GM18507 (cell line): ENCODE measurements at places on chromosomes 6 and 20.

DNA sequence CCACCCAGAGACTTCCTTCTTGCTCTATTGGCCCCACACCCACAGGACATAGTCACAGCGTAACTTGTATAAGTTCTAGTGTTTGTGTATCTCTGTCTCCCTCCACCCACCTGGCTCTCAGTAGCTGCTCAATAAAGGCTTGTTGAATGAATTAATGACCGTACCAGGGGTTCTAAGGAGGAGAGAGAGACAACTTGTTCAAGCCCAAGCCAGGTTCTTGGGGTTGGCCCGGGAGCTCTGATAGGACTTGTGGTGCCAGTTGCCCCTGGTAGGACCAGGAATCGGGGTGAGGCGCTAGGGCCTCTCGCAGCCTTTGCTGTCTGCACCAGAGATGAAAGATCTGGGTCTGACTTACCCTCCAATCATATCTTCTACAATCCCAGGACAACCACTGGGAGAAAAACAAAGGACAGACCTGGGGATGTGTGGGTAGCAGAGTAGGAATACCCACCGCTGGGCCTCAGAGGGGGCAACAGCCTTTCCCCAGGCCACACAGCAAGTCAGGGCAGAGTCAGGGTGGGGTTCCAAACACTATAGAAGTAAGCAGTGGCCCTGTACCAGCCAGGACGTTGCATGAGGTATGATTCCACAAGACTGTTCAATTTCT lies 5.3 kb upstream of the TGM2 start:
- no peak for DNase-seq

DNA sequence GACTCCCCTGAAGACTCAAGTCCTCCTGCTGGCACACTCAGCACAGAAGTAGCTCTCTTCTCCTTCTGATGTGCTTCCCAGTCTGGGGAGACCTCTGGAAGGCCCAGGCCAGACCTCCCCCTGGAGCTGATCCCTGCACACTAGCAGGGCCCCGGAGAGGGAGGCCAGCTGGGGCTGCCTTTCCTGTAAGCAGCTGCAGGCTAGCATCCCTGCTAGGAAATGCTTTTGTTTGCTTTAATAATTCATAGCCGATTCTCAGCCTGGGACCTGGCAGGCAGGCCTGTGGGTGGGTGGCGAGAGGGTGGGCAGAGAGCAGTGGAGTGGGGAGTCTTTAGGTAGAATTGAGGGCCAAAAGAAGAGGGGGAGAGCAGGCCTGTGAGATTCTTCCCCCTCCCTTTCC lies 5.2 kb downstream of the EBF4 start:
- no peak for DNase-seq

DNA sequence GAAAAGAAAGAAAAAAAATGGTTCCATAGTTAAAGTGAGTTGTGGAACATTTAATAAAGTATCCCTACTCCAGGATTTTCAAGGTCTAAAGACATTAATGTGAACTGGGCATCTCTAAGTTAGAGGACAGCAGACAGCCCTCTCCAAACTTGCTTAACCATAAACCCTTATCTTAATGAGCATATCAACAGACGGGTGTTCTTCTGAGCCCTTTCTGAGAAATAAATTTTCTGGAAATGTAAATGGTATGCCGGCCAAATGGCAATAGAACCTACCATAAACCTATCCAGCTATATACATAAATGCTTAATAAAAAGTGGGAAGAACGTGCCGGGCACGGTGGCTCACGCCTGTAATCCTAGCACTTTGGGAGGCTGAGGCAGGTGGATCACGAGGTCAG lies 12.5 kb downstream of the SLC18B1 start:
- DNase-seq = no peak

- no peak for DNase-seq
Measured at GRCh38 chr6:118739696-118740353, 88.4 kb upstream of the CEP85L start.

- no peak for DNase-seq
Measured at GRCh38 chr20:361561-361960, 14.7 kb downstream of the NRSN2 start.

- DNase-seq = no peak
Measured at GRCh38 chr6:37738216-37738615, 40.5 kb upstream of the MDGA1 start.

DNA sequence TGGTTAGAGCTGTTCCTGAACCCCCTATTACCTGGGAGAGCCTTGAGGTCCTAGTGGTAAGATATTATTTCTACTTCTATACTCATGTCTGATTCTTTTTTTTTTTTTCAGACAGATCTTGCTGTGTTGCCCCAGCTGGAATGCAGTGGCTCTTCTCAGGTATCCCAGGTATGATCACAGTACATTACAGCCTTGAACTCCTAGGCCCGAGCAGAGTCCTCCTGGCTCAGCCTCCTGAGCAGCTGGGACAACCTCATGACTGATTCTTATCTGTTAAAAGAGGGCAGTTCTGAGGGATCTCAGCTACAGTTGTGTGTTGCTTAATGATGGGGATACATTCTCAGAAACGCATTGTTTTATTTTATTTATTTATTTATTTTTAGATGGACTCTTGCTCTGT lies 30.2 kb downstream of the BAK1 start:
- DNase-seq = no peak

DNA sequence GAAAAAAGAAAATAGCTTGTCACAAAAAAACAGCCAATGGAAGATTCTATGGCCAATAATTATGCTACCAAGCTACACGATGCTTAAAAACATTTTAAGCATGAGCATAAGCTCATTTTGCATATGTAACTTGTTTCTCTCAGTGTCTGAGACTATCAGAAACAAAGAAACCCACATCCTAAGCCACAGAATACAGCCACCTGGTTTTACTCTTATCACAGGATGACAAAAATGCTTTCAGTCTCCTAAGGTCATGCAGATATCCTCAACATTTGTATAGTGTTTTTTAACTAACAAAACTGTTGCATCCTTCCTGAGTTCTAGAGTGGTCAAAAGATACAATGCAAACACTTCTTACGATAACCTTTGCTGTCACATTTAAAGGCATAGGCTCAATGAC lies 172.1 kb upstream of the RUNX2 start:
- DNase-seq = peak; percentile 5

DNA sequence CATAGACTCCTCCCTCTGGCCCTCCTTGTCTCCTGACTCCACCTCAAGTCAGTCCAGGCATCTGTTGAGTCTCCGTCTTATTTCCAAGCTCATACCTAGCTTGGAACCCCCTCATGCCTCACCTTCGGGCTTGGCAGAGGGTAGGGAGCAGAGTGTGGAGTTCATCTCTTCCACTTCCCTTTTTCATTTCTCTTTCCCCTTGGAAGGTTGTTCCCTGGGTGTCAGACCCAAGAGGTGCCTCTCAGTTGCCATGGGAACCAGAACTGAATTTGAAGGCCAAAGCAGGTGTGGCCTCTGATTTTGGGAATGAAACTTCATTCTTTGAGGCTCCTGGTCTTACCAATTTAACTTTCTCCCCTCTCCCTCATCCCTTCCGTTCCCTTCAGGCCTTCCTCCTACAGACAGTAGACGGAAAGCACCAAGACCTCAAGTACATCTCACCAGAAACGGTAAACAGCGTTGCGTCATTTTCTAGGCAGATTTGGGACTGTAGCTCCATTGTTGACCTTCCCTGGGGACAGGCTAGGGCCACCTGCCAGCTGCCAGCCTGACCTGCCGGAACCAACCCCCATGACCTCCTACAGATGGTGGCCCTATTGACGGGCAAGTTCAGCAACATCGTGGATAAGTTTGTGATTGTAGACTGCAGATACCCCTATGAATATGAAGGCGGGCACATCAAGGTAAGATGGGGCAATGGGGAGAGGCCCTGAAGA lies 6.6 kb downstream of the CDC25B start:
- DNase-seq = no peak
